ENCODE measurements at places on chromosomes 6 and 20. TPM values are rescaled to one million over a fixed set of nuclear protein-coding genes. Genes with fewer than 3 reads are reported as not detected.

GRCh38 chr20:63335711-63336110, 25.4 kb downstream of the CHRNA4 start:
- DNase-seq = no peak

DNA sequence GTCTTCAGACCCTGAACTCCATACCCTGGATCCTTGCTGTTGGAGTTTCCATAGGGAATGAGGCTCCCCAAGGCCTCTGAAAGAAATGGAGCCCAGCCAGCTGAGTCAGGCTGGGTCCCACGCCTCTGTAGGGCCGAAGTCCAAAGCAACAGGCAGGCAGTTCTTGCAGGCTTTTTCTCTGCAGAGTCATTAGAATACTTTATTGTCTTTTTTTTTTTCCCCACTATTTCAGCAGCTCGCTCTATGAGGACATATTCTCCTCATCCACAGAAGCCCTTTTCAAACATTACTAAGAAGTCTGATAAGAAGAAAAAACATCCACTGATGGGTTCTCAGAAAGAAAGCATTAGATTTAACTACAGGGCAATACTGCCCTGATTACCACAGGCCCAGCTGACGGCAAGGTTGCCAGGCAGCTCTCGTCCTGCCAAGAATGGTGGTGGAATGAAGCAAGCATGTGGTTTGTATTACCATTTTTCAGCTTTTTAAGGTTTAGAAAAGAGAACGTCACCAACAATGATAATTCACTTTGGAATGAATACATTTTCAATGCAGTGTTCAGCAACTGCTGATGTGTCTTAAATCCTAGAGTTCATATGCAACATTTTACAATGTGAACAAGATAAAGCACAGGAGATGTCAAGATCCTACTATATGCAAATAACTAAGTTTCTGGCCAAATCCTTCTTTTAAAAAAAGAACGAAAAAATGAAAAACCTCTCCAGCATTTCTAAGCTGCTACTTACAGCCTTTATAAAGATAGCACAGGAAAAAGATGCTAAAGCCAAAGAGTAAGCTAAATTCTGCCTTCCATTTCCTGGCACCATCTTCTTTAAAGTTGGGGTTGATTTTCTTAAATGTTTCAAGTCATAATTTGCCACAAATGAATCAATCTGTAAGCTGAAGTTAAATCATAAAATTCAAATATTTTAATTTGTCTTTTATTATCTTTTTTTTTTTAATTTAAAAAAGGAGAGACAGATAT, 223.6 kb upstream of the CITED2 start:
- no peak for DNase-seq

DNA sequence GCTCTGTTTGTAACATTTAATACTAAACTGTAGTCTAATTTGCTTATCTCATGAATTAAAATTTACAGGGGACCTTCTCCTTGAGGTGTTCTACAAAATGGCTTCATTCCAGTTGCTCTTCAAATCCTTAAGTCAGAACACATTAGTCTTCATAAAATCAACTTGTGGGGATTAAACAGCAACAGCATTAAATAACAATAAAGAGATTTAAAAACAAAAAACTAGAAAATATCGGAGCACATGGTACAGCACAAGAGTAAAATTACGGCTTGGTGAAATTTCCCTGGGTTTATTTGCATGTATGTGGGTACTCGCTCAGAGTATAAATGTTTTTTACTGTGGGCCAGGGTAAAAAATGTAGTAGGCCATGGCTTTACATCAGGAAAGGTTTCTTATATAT, 12.0 kb downstream of the RRAGD start:
- no peak for DNase-seq

- no peak for DNase-seq
These were observed 20.8 kb downstream of the TOP1 start for GRCh38 chr20:41049451-41049850.

DNA sequence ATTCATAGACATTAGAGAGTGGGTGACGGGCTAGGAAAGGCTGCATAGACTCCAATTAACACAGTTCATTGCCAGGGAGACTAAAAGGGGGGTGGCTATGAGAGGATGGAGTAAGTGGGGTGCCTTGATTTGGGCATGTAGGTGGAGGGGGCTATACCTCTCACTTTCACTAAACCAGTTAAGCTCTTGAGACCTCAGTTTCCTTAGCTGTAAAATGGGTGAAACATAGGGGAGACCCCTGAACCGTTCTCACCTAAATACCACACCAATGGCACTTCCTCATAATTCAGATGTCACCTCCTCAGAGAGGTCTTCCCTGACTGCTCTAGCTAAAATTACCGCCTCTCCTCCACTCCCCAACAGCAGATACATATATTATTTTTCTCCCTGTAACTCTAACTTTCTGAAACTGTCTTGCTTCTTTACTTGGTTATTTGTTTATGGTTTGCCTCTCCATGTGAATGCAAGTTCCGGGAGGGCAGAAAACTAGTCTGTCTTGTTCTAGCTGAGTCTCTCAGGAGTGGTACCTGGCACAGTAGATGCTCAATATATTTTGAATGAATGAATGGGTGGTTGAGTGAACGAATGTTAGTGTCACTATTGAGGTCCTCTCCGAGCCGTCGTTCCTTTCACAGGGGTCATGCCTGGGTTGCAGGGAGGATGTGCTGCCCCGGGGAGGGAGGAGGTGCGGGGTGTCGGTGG, 615 bp upstream of the EYA2 start:
- DNase-seq = no peak

The FLRT3 gene
- total RNA-seq = not detected

The SCRT2 gene
- total RNA-seq = not detected

The RAMACL gene
- 3.3 TPM for total RNA-seq

The ARMC12 gene
- total RNA-seq = 1.1 TPM

DNA sequence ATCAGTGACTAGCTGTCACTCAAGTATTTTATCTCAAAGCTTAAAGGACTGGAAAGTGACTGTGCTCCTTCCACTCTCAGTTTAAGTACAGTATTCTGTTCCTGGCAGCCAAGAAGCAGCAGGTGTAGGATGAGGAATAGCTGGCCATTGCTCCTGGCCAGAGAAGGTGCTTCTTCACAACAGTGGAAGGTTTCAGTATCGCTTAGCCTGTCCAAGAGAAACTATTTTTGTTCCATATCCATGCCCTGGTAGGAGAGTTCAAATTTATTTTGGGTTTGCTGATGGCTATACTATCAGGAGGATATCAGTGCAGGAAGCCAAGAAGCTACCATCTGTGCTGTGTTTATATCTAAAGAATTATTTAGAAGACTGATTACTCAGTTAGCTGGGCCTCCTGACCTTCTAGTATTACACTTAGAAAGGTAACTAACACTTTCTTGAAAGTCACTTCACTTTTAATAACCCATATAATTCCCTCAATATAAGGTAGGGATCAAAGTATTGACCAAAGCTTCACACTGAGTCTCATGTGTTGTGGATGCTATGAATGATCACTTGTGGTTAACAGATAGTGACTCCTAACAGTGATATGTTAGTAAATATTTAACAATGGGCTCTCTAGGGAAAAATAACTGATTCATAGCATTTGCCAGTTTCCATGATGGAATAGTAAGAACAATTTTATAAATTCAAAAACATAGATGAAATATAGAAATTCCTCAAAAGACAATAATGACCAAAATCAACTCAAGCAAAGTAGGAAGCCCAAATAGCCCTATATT, 99.9 kb downstream of the AIG1 start:
- DNase-seq = no peak

The CLVS2 gene
- total RNA-seq = not detected

The FOXS1 gene
- not detected for total RNA-seq

The NOX3 gene
- not detected for total RNA-seq

The C20orf173 gene
- not detected for total RNA-seq

- DNase-seq = no peak
These were observed 185.8 kb upstream of the PRDM1 start for GRCh38 chr6:105900125-105900937.

DNA sequence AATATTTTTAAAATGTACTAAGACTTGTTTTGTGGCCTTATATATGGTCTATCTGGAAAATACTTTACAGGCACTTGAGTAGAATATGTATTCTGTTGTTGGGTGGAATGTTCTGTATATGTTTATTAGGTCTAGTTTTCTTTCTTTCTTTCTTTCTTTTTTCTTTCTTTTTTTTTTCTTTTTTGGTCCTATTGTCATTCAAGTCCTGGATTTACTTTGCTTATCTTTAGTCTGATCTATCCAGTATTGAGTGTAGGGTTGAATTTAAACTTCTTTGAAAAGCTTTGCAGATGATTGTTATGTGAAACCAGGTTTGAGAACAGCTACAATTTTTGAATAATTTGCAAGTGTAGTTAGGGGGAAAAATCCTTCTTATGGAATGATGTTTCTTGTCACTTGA, 67.1 kb upstream of the GRIK2 start:
- no peak for DNase-seq

GRCh38 chr6:94071835-94072234, 652.5 kb upstream of the EPHA7 start:
- no peak for DNase-seq

DNA sequence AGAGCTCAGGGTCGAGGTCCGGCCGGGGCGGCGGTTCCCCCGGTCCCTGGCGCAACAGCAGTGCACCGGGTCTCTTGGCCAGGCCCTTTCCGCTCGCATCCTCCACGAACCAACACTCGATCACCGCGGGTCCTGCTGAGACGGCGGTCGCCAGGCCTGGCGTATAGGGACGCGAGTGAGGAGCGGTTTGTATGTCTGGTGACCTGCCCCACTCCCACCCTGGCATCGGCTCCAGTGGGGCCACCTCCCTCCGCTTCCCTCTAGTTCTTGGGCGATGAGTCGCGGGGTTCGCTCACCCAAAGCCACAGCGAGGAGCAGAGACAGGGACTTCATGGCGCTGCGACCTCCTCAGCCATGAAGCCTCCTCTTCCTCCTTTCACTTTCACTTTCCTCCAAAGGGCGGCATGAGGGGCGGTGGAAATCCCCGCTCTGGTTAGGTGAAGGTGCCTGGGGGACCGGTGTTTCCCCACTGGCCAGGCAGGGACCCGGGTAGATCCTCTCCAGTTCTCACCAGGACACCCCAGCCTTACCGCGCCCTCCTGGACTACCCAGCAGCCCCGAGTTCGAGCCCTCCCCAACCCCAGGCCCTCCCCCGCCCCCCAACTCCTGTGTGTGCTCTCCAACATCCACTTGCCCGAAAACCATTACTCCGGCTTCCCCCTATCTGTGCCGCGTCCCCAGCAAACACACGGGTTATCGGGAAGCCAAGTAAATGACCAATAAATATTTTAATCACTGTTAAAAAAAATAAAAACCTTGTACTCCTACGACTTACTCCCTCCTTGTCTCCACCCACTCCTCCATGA, at the start of gene TAPBP:
Gene TAPBP, minus strand, starts transcription at position 370 of the 806 bp plus-strand sequence. Its CDS starts 37 bp downstream, at position 333.
- peak; percentile 97 for DNase-seq

- DNase-seq = no peak
These were observed 3.2 kb upstream of the NDUFAF4 start for GRCh38 chr6:96900873-96901272.

- DNase-seq = no peak
These were observed 3.3 kb downstream of the BMP2 start for GRCh38 chr20:6770786-6771100.

- peak; percentile 78 for DNase-seq
These were observed at the start of gene PM20D2 for GRCh38 chr6:89145956-89146717. Gene PM20D2 (plus strand): TSS chr6:89146055. CDS start chr6:89146145, 90 bp downstream.

DNA sequence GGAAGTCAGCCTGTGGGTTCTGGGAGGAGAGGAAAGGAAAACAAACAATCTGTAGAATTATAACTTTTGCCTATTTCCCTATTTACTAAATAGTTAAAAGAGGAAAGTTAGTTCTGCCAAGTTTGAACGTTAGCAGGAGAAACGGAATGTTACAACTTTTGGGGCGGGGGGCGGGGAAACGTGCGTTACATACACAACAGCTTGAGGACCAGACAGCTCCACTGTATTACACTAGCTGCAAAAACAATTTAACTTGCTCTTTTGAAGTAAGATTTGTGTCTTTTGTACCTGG, 498 bp upstream of the PRDM1 start:
- no peak for DNase-seq

The ZBP1 gene
- 36.9 TPM for total RNA-seq

DNA sequence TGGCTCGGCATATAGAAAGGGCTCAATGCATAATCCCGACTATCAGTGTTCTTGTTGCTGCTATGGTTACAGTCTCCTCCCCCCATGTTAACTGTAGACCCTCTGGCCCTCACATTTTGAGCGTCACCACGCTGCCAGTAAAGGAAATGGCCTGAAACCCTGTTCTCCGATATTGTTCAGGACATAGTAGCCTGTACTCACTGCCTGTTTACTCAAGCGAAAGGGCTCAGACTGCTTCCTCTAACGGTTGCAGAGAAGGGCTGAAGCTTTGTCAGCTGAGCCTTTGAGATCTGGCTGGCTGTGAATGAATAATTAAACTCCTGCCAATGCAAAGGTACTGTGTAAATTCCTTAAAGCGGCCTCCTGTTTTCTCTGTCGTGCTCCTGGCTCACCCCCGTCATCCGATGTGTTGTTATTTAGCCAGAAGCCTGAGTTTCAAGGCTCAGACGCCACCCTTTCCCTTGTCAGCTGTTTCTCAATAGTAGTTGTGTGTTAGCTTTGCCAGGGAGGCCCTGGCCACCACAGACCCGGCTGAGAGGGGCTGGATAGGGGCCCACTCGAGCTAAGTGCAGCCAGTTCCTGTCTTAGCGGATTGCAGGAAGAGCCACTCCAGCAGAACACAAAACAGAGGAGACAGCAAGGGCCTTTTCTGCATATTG, 31.2 kb upstream of the RALGAPA2 start:
- DNase-seq = peak; percentile 20

The LGSN gene
- total RNA-seq = not detected

The SPEF1 gene
- not detected for total RNA-seq

Measured in B cell (primary cell).